Stomach (tissue), 19 donors: ENCODE measurements at places on chromosomes 13 and 19. TPM values are rescaled to one million over a fixed set of nuclear protein-coding genes. Genes with fewer than 3 reads are reported as not detected.

DNA sequence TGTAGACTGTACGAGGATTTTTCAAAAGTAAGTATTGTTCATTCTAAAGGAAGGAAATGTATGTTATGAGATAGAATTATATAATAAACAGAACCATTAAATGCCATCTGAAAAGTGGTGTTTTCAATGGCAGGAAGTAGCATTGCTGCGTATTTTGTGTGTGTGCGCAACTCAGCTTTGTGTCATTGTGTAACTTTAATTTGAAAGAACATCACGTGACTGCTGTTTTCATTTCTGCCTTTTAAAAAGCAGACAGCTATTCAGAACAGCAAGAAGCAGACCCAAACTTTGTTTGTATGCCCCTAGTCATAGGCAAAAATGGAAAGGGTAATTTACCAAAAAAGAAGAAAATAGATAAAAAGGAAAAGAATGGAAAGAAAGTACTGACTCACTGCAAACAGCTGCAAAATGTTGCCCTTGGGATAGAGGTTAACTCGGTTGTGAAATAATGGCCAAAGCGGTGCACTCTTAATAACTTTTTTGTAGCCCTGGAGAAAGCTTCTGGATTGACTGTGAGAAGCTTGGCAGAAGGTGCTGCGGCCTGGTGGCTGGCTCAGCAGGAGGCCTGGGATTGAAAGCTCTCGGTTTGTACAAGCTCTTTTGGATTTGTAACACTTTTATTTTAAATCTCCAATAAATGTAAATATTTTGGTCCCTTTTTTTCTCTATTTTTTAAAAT lies 97.3 kb downstream of the GGACT start:
- no peak for DNase-seq

DNA sequence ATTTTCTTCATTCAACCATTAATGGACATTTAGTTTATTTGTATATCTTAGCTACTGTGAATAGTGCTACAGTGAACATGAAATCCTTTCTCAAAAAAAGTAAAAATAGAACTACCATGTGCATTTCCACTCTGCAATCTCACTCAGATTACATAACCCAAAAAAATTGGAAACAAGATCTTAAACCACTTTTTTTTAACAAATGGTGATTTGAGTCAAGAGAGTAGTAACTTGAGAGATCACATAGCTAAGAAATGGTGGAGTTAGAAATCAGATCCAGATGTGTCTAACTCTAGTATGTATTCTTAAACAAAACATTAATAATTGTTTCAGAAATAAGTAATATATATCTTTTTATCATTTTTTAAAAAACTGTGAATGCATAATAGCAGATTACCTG lies 318.3 kb upstream of the SGCG start:
- DNase-seq, result no peak

- DNase-seq, result peak; percentile 78
These were observed 237.5 kb downstream of the COG6 start for GRCh38 chr13:39892721-39893685.

DNA sequence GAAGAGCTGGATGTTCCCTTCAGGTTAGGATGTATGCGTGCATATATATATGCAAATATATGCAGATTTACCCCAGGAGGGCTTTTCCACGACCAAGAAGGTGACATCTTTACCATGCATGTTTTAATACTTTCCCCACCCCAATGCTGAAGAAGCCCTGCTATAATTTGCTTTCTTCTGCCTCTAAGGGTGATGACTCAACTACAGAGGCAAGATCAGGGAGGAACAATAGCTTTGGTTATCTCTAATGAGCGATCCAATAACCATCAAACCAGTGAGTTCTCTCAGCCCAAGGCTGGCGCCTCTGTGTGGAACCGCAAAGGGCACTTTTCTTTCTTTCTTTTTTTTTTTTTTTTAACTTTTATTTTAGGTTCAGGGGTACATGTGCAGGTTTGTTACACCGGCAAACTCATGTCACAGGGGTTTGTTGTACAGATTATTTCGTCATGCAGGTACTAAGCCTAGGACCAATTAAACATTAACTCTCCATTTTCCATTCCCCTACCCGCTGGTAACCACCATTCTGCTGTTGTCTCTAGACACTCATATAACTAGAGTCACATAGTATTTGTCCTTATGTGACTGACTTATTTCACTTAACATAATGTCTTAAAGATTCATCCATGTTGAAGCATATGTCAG lies 25.7 kb upstream of the UBE2L5 start:
- DNase-seq, result no peak

GRCh38 chr13:31930901-31931522 lies 100.6 kb upstream of the FRY start:
- DNase-seq, result peak; percentile 48

Gene OR4F17
- not detected for polyA plus RNA-seq

GRCh38 chr13:59061621-59062020 lies 1102.1 kb downstream of the DIAPH3 start:
- DNase-seq, result peak; percentile 4

Gene KLK4
- not detected for polyA plus RNA-seq

- DNase-seq, result peak; percentile 68
These were observed 4.5 kb downstream of the BICRA start for GRCh38 chr19:47613165-47614020.
